HFFc6 (cell line): ENCODE measurements at places on chromosomes 1 and 21. TPM values are rescaled to one million over a fixed set of nuclear protein-coding genes. Genes with fewer than 3 reads are reported as not detected.

GRCh38 chr1:188514917-188515316 is 1686.2 kb downstream of the PLA2G4A start:
- DNase-seq, result no peak

DNA sequence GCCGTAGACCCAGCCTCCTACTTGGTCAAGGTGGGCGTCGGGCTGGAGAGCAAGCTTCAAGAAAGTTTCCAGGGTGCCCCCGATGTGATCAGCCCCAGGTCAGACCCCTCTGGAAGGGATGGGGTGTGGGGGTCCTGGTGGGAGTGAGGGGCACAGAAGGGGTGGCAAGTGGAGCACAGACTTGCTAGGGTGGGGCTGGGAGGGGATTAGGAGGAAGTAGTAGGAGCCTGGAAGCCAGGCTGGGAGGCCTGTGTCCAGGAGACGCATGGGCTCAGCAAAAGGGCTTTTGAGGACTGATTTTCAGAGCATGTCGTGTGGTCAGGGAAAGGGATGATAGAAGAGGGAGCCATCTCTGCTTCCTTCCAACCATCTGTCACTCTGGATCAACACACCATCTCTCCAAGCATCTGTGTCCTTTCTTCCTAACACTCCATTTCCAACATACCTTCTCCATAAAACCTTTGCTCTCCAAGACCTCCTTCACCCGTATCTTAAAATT is 8.5 kb downstream of the TRIM46 start:
- DNase-seq, result no peak

DNA sequence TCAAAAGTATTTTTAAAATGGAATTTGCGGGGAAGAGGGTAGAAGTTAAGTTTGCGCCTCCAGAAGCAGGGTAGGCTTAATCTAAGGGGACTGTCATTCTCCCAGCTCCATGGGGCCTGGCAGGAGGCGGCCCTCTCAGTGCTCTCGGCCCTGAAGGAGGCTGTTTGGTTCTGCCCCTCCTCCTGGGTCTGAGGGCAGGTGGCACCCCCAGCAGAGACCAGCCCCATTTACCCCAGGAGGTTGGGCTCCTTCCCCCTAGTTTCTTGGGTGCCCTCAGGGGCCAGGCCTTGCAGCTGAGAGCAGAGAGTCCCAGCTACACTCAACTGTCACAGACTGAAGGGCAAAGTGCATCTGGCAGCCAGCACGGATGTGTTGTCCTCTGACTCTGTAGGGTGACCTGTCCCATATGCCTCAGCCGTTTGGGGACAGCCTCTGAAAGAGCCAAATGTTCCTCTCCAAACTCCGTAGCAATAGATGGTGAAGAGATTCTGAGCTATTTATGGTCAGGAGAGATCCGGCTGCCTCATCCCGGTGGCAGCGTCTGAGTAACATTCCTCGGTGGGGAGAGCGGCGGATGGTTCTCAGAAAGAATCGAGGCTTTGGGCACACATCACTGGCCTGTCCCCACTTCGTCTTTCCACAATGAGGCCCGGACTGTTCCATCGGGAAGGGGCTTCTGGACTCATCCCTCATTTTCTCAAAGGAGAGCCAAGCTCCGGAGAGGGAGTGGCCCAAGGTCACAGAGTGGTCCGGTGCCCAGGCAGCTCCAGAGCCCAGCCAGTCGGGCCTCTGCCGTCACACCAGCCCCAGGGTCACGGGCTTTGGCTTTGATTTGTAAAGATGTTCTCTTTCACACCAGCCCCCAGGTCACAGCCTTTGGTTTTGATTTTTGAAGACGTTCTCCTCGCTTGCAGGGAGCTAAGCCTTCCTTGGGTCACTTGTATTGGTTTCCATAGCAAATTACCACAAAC is 424.2 kb upstream of the VAMP3 start:
- no peak for DNase-seq

DNA sequence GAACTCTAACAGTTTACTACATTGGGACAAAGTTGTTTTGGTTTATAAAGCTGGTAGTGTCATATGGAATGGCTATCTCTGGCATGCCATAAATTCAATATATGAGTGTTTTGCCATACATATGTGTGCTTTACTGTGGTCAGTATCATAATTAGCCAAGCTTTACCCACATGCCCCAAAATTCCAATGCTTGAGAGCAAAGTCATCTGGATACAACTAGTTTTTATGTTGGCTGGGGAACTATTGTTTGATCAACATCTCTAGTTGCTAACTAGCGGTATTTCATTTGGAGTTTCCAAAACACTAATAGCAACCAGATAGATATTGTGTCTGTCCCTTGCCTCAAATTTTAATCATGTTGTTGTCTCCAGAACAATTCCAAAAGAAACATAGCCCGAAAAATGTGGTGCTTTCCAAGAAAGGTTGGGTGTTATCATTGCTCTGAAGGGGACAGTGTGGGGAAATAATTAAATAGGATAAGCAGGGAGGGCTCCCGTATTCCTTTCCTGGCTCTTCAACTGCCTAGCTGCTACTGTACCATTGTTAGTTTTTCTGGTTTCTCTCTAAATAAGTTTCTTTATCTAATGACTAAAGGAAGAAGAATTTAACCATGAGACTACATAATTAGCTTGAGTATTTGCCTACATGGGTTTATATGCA is 136.1 kb downstream of the TGFB2 start:
- DNase-seq, result peak; percentile 65

DNA sequence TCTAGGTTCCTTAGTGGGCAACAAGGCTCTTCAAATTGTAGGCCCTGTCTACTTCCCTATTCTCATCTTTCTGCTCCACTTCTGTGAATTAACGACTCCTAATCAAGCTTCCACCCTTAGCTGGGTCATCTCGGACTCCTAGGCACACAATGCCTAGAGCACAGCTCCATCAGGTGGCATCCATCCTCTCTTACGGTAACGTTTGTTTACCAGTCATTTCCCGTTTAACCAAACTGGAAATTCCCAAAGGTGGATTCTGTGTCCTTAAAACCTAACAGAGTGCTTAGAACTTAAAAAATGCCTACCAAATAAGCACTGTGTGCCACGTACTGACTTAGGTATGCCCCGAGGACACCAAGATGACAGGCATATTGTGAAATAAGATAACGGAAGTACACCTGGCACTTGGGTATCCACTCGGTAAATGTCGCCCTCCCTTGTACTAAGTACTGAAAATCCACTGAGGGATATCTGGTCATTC is 1.5 kb downstream of the PARP1 start:
- DNase-seq, result peak; percentile 19

- DNase-seq, result no peak
These were observed 636.7 kb downstream of the PLA2G4A start for GRCh38 chr1:187465441-187465840.

GRCh38 chr1:170674986-170675385 is 11.1 kb downstream of the PRRX1 start:
- DNase-seq, result no peak

- DNase-seq, result no peak
These were observed 4.2 kb downstream of the GPR25 start for GRCh38 chr1:200877010-200877409.

DNA sequence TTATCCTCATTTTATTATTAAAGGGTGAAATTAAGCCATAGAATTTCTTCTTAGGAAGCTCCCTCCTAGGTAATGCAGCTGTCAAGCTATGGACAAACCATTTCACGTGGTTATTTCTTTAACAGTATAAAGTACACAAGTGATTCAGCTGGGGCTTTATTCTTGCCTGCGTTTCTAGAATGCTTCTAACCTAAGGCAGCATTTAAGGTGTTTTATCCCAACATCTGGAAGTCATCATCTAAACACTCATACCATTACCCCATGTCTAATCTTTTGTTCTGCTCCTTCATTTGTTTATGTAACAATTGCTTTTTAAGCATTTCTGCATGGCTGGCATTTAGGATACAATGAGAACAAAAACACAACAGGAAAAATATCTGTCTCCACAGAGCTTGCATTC is 829.2 kb upstream of the ADAMTS5 start:
- no peak for DNase-seq

DNA sequence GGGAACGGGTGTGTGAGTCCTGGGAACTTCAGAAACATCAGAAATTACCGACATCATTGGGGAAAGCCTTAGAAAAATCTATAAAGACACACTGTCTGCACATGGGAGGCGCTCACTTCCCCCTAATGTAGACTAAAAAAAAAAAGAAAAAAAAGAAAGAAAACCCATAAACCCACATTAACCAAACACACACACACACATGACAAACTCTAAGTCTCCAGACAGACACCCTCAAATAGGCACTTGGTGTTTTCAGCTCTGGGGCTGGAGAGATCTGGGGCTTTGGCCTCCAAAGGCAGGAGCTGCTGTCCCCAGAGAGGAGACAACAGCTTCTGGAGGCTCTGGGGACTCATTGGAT is 13.2 kb upstream of the SDHB start:
- DNase-seq, result no peak

DNA sequence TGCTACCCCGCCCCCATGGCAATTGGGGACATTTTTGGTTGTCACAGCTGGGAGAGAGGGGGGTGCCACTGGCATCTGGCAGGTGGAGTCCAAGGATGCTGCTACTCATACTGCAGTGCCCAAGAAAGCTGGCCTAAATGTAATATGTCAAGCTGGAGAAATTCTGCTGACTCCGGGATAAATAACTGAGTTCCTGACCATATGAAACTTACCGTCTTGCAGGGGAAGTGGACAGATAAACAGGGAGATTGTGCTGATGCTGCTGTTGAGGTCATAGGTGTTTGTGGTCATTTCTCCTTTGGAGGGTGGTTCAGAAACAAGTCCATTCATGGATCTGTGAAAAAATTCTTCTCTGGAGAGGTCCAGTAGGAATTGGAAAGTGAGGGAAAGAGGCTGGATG is 54.4 kb downstream of the KAZN start:
- DNase-seq, result no peak

Gene ZNF684
- 1.8 to 4.2 TPM (median 2.7 TPM) in 3 replicates for total RNA-seq

Gene ATP1A4
- not detected in 3 replicates for total RNA-seq

Gene MYBPHL
- total RNA-seq, result not detected in 3 replicates

Gene DENND2D
- total RNA-seq, result 0.82 to 3.9 TPM (median 1.3 TPM) in 3 replicates
